ENCODE measurements at places on chromosomes 4 and X. TPM values are rescaled to one million over a fixed set of nuclear protein-coding genes. Genes with fewer than 3 reads are reported as not detected.

DNA sequence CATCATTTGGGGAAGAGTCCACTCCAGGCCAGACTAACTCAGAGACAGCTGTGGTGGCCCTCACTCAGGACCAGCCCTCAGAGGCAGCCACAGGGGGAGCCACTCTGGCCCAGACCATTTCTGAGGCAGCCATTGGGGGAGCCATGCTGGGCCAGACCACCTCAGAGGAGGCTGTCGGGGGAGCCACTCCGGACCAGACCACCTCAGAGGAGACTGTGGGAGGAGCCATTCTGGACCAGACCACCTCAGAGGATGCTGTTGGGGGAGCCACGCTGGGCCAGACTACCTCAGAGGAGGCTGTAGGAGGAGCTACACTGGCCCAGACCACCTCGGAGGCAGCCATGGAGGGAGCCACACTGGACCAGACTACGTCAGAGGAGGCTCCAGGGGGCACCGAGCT is 3.3 kb upstream of the ERAS start:
- H3K36me3 ChIP-seq = no peaks in the 10 kb centered on the region
- no peaks in the 10 kb centered on the region for H3K27me3 ChIP-seq
- no peaks in the 10 kb centered on the region for H3K4me1 ChIP-seq

- no peaks in the 10 kb centered on the region for H3K27me3 ChIP-seq
- no peak overlapping the region for H3K4me3 ChIP-seq
- no peak for DNase-seq
- no peak overlapping the region for H3K27ac ChIP-seq
These were observed 7.3 kb downstream of the PITX2 start for GRCh38 chr4:110615353-110616237.

The AFAP1 gene
- total RNA-seq = 69.6 TPM

The L1CAM gene
- 68.8 TPM for total RNA-seq

DNA sequence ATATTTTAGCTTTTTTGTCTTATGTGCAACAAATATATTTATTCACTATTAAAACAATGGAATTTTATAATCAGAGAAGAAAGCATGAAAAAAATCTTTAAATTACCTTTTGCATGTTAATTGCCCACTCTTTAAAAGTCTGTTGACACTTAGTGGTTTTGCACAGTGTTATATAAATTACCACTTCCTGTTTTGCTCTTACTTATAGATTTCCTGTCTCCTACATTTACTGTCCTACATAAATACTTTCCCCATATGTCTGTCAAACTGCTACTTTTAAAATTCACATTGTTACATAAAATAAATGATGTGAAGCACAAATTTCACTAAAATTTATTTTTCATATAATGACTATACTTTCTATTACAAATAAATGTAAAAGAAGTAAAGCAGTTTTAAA is 161.1 kb upstream of the NDST4 start:
- DNase-seq = no peak
- H3K27ac ChIP-seq = no peak overlapping the region
- no peaks in the 10 kb centered on the region for H3K27me3 ChIP-seq
- H3K36me3 ChIP-seq = no peaks in the 10 kb centered on the region
- H3K4me3 ChIP-seq = no peak overlapping the region

- no peaks in the 10 kb centered on the region for H3K36me3 ChIP-seq
- H3K27me3 ChIP-seq = no peaks in the 10 kb centered on the region
- H3K4me1 ChIP-seq = no peaks in the 10 kb centered on the region
- no peak for DNase-seq
- H3K27ac ChIP-seq = no peak overlapping the region
- H3K4me3 ChIP-seq = no peak overlapping the region
These were observed 17.8 kb upstream of the EGFL6 start for GRCh38 chrX:13551610-13552009.

The TCEAL6 gene
- not detected for total RNA-seq

GRCh38 chr4:116401293-116401692 is 684.1 kb downstream of the TRAM1L1 start:
- no peak overlapping the region for H3K27ac ChIP-seq
- no peaks in the 10 kb centered on the region for H3K36me3 ChIP-seq
- H3K4me1 ChIP-seq = no peaks in the 10 kb centered on the region

- no peak overlapping the region for H3K27ac ChIP-seq
- no peaks in the 10 kb centered on the region for H3K36me3 ChIP-seq
- DNase-seq = no peak
- peaks cover 26% of the 10 kb centered on the region for H3K4me1 ChIP-seq
- H3K4me3 ChIP-seq = no peak overlapping the region
These were observed 39.9 kb downstream of the ADGRA3 start for GRCh38 chr4:22476011-22476410.

DNA sequence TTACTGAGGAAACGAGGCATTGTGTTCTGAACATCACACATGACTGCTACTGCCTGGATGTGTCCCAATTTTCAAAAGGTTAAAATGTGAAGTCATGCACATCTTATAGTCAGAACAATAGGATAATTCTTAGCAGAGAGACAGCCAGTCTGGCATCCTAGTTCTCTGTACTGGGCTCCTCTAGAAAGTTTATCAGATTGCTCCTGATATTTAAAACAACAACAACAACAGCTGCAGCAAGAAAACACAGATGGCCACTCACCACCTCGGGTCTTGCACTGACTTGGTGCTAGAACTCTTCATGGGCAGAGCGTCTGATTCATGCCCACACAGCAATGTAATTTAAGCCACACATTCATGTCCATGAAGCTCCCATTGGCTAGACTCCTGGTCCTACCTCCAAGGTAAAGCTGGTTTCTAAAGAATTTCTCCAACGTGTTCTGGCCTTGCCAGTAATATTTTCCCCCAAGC is 33.3 kb upstream of the SLC2A9 start:
- no peak overlapping the region for H3K27ac ChIP-seq
- peaks cover under 1% of the 10 kb centered on the region for H3K4me1 ChIP-seq
- no peaks in the 10 kb centered on the region for H3K27me3 ChIP-seq
- no peak for DNase-seq
- H3K4me3 ChIP-seq = no peak overlapping the region

DNA sequence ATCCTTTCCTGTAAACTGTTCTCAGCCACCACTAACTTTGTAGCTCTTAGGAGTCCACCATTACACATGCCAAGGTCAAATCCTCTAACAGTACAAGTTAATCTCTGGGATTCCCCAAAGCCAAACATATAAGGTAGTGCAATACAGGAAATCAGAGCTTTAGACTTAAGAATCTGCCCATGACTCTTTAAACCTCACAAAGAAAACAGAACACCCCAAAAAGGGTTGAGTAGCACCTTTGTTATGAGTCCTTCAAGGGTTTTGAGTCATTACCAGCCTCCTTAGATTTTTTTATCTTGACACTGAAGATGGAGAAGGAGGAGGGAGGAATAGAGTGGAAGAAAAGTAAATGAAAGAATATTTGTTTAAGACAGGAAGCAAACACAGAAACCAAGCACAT is 243.9 kb upstream of the SPANXN1 start:
- no peak overlapping the region for H3K27ac ChIP-seq
- no peak for DNase-seq
- no peaks in the 10 kb centered on the region for H3K4me1 ChIP-seq
- H3K4me3 ChIP-seq = no peak overlapping the region
- H3K27me3 ChIP-seq = no peaks in the 10 kb centered on the region

The NIPAL1 gene
- total RNA-seq = 7.0 TPM

DNA sequence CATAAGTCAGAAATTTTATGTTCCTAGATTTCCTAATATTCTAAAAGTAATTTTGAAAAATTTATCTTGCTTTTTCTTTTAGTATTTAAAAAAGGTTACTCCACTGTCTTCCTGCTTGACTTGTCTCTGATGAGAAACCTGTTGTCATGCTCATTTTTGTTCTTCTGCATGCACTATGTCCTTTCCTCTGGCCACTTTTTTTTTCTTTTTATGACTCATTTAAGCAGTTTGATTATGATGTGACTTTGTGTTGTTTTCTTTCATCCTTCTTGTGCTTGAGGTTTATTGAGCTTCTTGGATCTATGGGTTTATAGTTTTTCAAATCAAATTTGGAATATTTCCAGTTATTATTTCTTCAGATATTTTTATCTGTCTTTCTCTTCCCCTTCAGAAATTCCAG is 12.0 kb upstream of the UFSP2 start:
- no peaks in the 10 kb centered on the region for H3K4me1 ChIP-seq
- no peak overlapping the region for H3K27ac ChIP-seq
- H3K27me3 ChIP-seq = no peaks in the 10 kb centered on the region
- no peak for DNase-seq

Data from PC-9 (cell line).